Stimulated activated CD4-positive, alpha-beta T cell treated with anti-CD3 and anti-CD28 coated beads, TNF-alpha, amount 100 ng/mL, for 4 hours (primary cell): ENCODE measurements at places on chromosomes 13 and 19.
A peak's percentile ranks its signal among the peaks of the same experiment; 100 is the strongest.

DNA sequence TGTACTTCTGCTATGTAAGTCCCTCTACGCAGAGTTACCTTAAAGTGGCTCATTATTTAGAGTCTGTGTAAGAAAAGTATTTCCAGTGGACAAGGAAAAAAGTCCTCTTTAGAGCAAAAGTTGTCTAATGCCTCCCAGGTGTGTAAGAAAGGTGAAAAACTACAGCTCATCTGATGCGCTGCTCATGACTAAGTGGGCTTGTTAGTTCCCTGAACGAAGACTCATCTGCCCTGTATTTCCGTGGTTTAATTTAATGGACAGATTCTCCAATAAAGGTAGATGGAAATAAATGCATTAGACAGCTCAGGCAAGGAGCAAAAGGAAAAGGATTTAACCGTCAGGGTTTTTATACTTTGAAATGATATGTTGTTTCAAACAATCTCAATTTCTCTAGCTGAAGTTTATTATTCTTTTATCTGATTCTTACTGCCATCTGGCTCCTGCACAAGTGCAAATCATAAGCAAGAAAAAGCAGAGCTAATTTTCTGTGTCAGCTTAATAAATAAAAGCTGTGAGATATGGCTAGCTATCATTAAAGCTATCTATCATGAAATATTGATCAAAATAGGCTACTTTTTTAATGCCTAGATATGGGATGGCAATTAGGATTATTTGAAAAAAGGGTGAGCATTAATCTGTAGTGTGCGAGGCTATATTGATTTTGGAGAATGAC, 73.7 kb upstream of the PCDH9 start:
- no peak for DNase-seq

DNA sequence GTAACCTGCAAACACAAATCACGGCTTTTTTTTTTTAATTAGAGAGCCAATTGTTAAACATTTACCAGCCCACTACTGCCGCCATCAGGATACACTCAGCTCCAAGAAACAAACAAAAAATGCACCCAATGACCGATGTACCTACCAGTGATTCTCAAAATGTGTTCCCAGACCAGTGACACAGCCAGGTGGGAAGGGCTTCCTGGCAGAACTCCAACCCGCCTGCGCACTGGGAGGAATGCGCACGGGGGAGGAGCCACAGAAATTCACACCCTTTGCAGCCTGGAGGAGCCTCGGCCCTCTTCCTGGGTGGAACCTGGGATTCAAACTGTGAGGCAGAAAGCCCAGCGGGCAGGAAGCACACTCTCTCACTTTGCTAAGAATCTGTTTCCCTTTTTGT, 255.9 kb downstream of the TBC1D4 start:
- DNase-seq: no peak

- no peak for DNase-seq
Observed at GRCh38 chr13:74633734-74634133, 499.5 kb upstream of the KLF12 start.

- DNase-seq: peak; percentile 36
Observed at GRCh38 chr19:2494447-2495129, 18.7 kb downstream of the GADD45B start.

GRCh38 chr13:76992548-76993001, 694 bp downstream of the CLN5 start:
- DNase-seq: no peak

- no peak for DNase-seq
Observed at GRCh38 chr19:1917926-1918325, 12.7 kb downstream of the ADAT3 start.

- no peak for DNase-seq
Observed at GRCh38 chr13:25242956-25243355, 44.3 kb downstream of the MTMR6 start.

DNA sequence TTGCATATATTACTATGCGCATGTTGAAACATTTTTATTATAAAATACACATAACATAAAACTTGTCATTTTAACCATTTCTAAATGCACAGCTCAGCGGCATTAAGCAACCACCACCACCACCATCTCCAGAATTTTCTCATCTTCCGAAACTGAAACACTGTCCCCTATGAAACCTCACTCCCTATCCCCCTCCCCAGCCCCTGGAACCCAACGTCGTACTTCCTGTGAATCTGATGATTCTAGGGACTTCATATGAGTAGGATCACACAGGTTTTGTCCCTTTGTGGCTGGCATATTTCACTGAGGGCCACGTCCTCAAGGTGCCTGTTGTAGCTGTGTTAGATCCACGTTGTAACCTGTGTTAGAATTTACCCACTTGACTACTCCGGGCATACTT, 716 bp upstream of the MAP2K2 start:
- no peak for DNase-seq

GRCh38 chr19:13160557-13160956, 10.3 kb downstream of the IER2 start:
- no peak for DNase-seq
